ENCODE measurements at places on chromosomes 1 and 21.

- DNase-seq = no peak
Measured at GRCh38 chr1:213123536-213123935, 72.5 kb downstream of the RPS6KC1 start.

- DNase-seq = no peak
Measured at GRCh38 chr1:101235696-101236515, 913 bp upstream of the S1PR1 start.

GRCh38 chr1:239719642-239720258 is 333.4 kb downstream of the CHRM3 start:
- no peak for DNase-seq

GRCh38 chr1:89287181-89288050 is 14.8 kb upstream of the GBP5 start:
- no peak for DNase-seq

- DNase-seq = no peak
Measured at GRCh38 chr1:223304931-223305330, 59.0 kb downstream of the SUSD4 start.

GRCh38 chr1:12654657-12655056 is 10.8 kb downstream of the AADACL4 start:
- no peak for DNase-seq

- peak; percentile 71 for DNase-seq
Measured at GRCh38 chr1:214476986-214477870, 74.2 kb downstream of the PTPN14 start.

DNA sequence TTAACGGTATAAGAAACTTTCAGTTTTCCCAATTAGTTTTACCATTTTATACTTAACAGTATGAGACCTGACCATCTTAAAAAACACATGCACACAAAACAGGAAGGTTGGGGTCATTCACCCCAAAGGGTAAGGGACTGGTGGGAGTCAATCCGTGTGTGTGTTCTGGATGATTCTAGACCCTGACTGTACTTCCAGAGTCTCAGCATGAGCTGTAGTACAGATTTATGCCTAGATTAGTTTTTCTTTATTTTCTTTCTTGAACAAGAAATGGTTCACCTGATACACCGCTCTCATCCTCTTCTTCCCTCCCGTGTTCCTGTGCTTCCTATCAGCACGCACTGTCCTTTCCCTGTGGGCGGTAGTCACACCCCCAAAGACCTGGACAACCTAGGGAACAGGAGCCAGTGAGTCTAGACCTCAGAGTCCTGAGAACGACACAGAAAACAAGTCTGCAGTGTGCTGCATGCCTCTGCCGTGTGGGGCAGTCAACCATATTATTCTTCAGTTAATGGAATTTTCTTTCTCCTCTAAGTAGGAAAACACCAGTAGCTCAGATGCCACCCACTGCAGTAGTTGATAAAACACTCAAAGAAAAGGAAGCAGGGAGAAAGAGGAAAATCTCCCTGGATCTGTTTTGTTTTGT is 38.9 kb upstream of the MRPS6 start:
- no peak for DNase-seq

DNA sequence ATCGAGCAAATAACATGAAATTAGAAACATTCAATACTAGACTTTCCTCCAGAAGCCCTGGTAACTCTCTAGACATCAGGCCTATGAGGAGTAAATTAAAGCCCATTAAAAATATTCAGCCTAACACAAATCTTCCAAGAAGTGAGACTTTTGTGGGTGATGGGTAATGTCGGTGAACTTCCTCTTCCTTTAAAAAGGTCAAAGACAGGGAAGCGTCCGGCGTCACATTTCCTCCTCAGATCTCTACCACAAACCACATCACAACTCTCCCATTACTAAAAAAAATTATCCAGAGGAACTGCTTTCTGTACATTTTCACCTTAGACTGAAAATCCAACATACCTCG is 1.4 kb downstream of the EIF4G3 start:
- DNase-seq = no peak

DNA sequence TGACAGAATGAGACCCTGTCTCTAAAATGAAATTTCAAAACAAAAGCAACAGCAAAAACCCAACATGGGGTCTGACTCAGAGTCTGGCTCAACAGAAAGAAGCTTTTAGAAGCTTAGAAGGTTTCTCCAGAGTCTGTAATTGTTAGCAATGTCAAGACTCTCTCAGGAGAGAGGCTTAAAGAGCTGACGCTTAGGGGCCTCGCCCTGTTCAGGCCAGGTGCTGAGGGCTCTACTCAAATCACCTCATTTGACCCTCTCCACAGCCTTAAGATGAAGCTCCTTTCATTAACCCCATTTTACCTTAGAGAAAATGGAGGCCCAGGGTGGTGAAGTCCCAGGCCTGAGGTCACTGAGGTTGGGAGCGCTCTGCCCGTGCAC is 5.3 kb upstream of the KIF17 start:
- no peak for DNase-seq

GRCh38 chr1:111220302-111220890 is 7.1 kb upstream of the CHI3L2 start:
- no peak for DNase-seq

DNA sequence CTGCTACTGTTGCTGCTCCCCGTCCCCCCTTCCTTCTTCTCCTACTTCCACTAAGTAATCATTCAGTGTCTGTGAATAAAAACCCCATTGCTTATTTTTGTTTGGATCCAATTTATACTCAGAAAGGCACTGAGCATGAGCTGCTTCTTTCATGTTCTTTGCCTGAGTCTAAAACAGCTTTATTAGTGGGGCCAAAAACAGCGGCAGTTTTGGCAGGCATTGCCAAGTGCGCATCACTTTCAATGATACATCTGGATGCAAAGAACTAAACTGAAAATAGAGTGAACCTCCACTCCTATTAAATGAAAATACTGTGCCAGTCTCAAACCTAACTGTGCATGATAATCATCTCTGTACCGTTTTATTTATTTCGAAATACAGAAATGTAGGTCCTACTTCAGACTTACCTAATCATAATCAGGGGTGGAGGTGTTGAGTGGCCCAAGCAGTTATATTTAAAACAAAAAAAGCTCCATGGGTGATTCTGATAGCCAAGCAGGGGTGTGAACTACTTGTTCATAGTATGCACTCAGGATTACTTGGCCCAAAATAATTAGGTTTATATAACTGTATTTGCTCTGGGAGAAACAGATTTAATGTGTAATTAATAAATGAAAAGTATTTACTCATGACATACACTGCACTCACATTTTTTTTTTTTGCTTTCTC is 48.4 kb downstream of the NEK7 start:
- DNase-seq = no peak

GRCh38 chr1:58104960-58105359 is 441.6 kb downstream of the OMA1 start:
- no peak for DNase-seq

DNA sequence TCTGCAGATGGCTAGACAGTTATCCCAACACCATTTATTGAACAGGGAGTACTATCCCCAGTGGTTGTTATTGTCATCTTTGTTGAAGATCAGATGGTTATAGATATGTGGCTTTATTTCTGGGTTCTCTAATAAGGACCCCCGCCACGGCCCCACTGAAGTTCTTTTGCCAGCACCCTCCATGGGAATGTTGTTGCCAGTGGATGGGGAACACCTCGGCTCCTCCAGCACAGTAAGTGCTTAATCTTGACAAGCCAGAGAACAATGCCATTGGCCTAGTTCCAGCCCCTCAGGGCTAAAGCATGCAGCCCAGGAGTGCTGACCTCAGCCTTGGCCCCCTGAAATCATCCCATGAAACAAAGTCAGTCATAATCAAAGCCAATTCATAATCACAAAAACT is 337.6 kb downstream of the AGBL4 start:
- DNase-seq = no peak

- DNase-seq = peak; percentile 67
Measured at GRCh38 chr1:76336931-76337371, 262.4 kb downstream of the ST6GALNAC3 start.

- DNase-seq = no peak
Measured at GRCh38 chr1:41545996-41546832, 61.7 kb upstream of the EDN2 start.

DNA sequence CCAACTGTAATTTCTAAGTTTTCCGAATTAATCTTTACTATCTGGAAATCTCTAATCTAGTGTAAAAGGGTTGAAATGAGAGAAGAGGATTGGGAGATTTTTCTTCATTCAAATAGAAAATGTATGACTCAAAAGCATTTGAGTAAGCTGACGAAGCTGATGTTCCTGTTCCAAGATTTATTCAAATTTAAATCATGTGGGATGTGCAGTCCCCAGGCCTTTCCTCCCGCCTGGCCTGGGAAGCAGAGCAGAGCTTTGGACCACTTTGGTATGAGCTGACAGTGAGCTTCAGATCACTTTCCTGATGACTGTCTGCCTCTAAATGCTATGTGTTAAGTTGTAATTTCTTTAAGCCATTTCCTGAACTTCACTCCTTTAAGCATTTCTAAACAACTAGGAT is 192.0 kb downstream of the DHRS3 start:
- DNase-seq = no peak
